Stimulated activated CD4-positive, alpha-beta T cell treated with anti-CD3 and anti-CD28 coated beads, Interleukin-1b, Interleukin-23, amount 100 ng/mL, for 4 hours (primary cell): ENCODE measurements at places on chromosomes 1 and 21.

- DNase-seq = no peak
Measured at GRCh38 chr21:38743772-38744529, 61.8 kb upstream of the ETS2 start.

GRCh38 chr1:12567288-12567819 lies 50.7 kb downstream of the DHRS3 start:
- no peak for DNase-seq

GRCh38 chr1:218931324-218931723 lies 242.4 kb upstream of the LYPLAL1 start:
- DNase-seq = no peak

- DNase-seq = no peak
Measured at GRCh38 chr1:241644259-241644658, 4.1 kb upstream of the CHML start.

DNA sequence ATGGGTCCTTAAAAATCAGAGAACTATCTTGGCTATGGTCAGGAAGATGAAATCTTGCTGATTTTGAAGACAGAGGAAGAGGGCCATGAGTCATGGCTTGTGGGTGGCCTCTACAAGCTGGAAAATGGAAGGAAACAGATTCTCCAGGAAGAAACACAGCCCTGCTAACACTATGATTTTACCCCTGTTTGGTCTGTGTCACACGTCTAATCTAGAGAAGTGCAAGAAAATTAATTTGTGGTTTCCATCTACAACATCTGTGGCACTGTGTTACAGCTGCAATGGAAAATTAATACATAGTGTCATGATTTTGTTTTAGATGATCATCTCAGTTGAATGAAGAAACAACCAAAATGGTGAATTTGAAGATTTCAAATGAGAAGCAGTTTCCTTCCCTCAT lies 288.7 kb upstream of the NRIP1 start:
- no peak for DNase-seq

DNA sequence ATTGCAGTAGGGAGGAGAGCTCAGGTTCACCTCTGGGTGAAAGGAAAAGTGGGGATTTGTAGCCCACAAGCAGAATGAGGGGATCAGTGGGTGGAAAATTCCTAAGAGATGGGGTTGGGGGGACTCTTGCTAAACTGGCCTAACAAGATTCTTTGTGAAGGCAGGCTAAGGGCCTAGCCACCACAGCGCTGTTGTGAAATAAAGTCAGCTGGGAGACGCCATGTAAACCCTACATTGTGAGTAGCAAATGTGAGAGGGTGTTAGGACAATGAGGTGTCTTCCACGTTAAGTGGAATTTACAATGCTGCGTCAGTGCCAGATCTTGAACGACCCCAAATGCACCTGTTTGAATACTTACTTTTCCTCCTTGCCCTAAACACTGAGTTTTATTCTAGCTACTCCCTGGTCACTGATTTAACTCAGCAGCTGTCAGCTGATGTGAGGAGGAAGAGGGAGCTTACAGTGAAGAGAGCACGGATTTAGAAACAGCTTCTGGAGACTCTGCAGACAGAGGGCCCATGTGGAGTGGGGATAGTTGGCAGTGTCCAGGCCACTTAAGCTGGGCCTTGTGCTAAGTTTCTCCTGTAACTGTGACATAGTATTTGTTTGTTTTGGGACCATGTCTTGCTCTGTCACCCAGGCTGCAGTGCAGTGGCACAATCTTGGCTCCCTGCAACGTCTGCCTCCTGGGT lies 17.3 kb downstream of the PDPN start:
- DNase-seq = no peak

- DNase-seq = no peak
Measured at GRCh38 chr1:174777262-174777661, 222.5 kb upstream of the CACYBP start.

DNA sequence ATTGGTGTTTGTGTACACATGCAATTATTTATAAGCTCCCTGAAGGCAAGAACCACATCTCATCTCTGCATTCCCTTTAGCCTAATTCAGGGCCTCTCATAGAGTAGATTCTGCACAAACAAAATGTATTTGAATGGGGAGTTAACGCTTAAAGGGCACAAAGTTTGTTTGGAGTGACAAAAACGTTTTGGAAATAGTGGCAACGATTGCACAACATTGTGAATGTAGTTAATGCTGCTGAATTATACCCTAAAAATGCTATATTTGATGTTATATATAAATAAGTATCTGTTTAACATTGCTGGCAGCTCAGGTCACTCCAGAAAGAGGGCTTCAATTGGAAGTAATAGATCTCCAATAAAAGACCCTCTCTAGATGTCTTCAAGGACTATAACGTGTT lies 42.8 kb downstream of the TRIT1 start:
- no peak for DNase-seq

DNA sequence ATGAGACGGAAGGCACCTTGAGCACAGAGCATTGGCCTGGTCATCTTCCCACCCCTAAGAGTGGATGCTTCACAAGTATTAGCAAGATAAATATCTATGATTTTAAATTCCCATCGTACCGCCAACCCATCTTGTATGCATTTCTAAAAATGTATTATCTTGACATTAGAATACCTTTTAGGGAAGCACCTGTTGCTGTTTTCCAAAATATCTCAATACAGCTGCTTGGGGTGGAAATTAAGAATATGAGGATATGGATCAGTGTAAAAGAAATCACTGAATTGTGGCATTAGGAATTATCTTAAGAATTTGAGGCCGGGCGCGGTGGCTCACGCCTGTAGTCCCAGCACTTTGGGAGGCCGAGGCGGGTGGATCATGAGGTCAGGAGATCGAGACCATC lies 166.3 kb downstream of the ETS2 start:
- no peak for DNase-seq

DNA sequence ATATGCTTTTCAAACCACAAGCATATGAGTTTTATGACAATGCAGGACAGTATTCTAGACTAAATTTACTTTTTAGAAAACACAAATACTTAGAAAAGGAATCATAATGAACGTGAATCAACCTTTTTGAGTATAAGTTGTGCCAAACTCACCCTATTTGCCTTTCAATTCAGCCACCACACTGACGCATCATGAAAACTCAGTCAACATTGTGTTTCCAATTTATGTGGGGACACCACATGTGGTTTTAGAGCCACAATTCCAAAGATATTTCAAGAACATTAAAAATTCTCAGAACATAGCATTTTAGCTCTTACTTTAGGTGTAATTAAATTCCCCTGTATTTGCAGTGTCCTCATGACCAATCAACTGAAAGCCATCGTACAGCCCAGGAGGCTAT lies 118.8 kb downstream of the PTBP2 start:
- no peak for DNase-seq

- DNase-seq = no peak
Measured at GRCh38 chr1:99957818-99958217, 12.0 kb upstream of the SLC35A3 start.

DNA sequence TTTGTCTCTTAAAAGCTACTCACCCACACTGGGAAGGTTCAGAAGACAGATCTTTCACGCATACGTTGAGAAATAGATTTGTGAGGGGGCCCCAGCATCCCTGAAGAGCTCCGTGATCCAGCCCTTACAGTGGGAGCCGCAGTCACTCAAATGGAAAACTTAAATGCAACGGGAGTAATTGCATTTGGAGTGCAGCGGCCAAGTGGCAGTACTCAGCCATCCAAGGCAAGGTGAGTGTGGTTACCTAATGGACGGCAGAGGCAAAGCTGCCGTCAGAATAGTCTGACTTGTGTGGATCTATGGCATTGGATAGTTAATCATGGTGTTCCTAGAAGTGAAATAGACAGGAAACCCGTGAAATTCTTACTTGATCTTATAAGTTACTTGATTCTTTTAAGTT lies 5.1 kb downstream of the SPSB1 start:
- no peak for DNase-seq

DNA sequence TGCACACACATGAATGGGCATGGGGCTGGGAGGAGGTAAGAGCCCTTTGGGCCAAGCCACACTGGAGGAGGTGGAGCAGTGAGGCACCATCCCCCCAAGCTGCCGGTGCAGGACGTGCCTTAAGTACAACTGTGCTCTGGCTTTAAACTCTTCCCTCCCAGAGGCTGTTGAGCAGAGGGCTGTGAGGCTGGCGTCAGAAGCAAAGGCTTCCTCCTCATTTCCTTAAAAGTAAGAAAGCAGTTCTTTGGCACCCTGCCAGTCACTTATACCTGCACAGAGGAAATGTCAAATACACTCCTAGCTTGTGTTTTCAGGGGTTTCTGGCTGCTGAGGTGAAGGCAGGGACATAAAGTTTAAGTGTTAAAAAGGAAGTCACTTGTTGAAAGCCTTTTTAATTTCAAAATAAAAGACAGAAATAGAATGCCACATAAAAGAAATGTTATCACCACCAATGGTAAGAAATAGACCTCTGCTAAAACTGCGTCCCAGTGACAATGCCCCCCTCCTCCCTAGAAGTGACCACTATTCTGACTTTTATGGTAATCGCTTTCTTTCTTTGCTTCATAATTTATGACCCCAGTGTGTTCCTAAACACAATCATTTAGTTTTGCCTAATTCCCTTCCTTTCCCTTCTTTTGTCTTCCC lies 33.0 kb downstream of the LAMC2 start:
- DNase-seq = no peak

DNA sequence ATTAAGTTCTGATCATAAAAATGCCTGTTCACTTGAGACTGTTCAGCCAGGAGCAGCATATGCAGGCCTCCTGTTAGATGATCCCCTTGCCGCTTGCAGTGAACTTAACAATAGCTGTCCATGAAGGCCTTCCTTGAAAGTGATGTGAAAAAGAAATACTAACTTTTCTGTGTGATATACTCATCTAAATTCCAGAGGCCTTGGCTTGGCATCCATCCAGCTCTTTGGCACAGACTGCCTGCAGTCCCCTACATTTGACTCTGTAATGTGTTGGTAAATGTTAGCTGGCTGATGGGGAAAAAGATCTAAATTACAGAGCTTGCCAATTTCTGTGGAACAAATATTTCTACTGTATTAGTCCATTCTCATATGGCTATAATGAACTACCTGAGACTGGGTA lies 73.7 kb downstream of the KCNK2 start:
- no peak for DNase-seq

GRCh38 chr1:228407106-228408040 lies 738 bp upstream of the TRIM11 start:
- DNase-seq = no peak

- DNase-seq = no peak
Measured at GRCh38 chr1:112722601-112723510, 7.7 kb upstream of the PPM1J start.

GRCh38 chr1:229478852-229479251 lies 29.3 kb downstream of the NUP133 start:
- no peak for DNase-seq

GRCh38 chr1:159218649-159219636 lies 14.3 kb downstream of the ACKR1 start:
- DNase-seq = no peak

DNA sequence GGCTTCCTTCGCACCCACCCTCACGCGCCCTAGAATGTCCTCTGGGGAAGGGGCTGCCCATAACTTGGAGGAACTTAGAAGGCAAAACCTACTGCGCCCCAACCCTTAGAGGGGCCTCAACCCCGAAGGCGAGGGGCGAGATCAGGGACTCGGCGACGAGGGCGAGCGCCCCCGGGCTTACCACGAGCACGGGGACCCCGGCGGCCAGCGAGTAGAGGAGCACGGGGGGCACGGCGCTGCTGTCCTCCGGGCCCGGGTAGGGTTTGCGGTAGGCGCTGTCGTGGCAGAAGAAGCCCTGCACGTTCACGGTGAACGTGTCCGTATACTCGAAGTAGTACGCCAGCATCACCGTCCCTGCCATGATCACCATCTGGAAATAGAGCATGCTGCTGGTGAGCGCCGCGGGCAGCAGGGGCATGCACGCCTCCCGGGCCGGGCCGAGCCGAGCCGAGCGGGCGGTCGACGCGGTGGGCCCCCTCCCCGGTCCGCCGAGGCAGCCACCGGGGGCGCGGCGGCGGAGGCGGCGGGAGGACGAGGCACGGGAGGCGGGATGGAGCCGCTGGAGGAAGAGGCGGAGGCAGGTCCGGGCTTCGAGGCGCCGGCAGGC lies 304 bp downstream of the PLPPR5 start:
- DNase-seq = peak; percentile 17
